ENCODE measurements at places on chromosomes 3 and 15. TPM values are rescaled to one million over a fixed set of nuclear protein-coding genes. Genes with fewer than 3 reads are reported as not detected.

Gene TMOD2
- total RNA-seq: 9.5 TPM

DNA sequence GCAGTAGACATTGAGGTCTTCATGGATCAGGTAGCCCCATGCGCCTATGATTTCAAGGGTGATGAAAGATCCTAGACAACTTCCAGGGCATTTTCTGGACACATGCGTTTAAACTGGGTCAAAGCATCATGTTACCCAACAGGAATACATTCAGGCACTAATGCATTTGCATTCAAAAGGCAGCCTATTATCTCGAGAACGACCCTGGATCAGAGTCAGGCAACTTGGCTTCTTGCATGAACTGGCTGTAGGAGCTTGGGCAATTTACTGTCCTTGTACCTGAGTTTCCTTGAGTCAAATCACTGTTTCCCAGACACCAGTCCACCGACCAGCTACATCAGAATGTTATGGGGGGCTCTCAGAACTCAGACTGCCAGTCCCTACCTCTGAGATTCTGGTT is 51.5 kb upstream of the CHST2 start:
- no peak for DNase-seq

DNA sequence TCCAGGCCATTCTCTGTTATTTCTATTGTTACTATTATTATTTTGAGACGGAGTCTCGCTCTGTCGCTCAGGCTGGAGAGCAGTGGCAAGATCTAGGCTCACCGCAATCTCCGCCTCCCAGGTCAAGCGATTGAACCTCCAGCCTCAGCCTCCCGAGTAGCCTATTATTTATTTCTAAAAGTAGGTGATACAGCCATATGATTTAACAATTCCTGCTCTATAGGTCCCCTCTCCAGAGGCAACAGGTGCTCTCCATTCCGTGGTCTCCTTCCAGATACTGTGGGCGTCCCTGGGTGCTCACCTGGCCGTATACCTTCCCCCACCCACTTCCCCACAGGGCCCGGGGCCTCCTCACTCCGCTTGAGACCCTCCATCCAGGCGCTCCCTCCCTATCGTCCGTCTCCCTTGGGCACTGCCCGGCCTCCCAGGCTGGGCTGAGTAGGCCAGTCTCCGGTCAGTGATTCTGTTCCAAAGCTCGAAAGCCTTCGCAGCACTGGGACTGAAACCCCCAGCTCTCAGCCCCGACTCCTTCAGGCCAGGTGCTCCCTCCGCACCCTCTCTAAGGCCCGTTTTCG is 708 bp upstream of the PTPN23 start:
- no peak for DNase-seq

GRCh38 chr3:27511724-27512422 is 27.7 kb upstream of the SLC4A7 start:
- DNase-seq: no peak

- no peak for DNase-seq
Observed at GRCh38 chr3:106206146-106206545, 337.3 kb upstream of the CBLB start.

- DNase-seq: no peak
Observed at GRCh38 chr3:136740351-136740958, 11.7 kb downstream of the STAG1 start.

GRCh38 chr3:123536153-123536895 is 48.5 kb downstream of the HACD2 start:
- no peak for DNase-seq
